ENCODE measurements at places on chromosomes 3 and 15.

GRCh38 chr3:82824491-82824890 is 1063.0 kb upstream of the GBE1 start:
- no peak for DNase-seq

GRCh38 chr3:125585595-125586223 is 9.6 kb downstream of the OSBPL11 start:
- no peak for DNase-seq

GRCh38 chr3:32146746-32147211 is 40.4 kb downstream of the GPD1L start:
- no peak for DNase-seq

GRCh38 chr3:81955878-81956277 is 194.4 kb upstream of the GBE1 start:
- DNase-seq, result no peak

DNA sequence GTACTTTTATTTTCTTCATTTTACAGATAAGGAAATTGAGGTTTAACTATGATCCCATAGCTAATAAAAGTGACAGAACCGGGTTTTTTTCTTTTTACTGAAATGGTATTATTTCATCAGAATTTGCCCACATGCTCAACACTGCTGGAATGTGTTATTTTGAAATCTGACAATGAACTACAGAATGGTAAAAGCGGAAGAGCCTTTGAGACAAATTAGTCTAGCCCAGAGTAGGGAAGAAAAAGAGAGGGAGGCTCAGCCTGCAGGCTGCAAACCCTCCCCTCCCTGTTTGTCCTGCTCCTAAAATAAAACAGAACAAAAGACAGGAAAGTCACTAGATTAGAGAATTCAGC is 100.3 kb upstream of the LIPC start:
- no peak for DNase-seq

DNA sequence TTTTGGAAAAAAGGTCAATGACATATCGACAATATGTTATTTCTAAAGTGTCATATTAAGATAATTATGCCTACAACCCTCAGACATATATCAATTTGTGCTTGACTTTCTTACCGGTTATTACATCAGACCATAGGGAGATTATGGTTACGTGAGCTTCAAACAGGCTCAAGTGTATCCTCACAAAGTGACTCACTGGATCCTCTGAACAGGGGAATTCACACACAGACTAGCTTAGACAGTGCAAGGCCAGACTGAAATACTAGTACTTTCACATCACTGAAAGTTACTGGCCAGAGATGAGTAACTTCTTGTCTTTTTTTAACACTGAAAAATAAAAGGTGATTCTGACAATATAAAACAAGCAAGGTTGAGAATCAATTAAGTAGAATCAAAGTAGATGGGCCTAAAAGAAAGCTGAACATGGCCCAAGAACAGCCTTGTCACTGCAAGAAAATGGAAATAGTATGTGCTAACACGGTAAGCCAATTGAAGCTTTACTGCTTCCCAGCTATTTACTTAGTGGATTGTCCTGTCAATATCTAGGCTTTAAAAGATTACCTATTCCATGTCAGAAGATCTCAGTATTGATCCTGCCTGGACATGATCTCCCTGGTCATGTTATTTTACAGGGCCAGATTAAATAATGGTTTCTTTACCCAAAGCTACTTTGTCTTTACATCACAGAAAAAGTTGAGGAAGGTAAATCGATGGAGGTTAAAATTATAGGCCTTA is 848.6 kb downstream of the ROBO1 start:
- DNase-seq, result no peak

GRCh38 chr3:71468311-71469137 is 115.0 kb downstream of the FOXP1 start:
- DNase-seq, result no peak

DNA sequence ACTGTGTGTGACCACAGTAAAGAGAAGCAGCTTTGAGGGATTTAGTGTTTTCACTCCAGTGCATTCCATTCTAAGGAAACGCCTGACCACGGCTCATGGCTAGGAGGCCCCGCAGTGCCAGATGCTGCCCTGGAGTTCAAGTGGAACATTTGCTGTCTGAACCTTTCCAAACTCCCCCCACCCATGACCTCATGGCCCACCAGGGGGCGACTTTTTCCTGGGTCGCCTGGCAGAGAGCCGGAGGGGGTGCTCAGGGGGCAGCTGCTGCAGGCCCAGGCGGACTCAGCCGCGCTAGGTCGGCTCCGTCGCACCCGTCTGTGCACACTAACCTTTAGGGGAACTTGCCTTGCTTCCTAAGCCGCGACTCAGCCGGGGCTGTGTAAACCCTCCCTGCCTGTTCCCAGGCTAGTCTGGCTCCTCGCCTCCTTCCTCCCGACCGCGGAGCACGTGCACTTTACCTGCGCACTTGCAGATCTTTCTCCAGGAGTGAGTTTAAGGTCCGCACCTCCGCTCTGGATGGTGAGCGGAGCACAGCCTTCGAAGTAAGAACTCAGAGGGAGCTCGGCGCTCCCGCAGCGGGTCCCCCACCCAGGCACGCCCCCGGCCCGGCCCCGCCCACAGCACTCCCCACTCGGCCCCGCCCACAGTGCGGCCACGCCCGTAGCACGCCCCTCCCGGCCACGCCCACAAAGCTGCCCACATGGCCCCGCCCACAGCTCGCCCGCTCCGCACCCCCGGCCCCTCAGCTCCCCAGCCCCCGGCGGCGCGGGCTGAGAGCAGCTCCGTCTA is at the start of gene OCA2:
TSS of gene OCA2 (minus strand) at position 550 of the 789 bp plus-strand sequence. CDS start 17,441 bp downstream, outside the sequence.
- DNase-seq, result peak; percentile 40

- DNase-seq, result no peak
Observed at GRCh38 chr15:98196371-98196770, 235.9 kb downstream of the ARRDC4 start.

GRCh38 chr3:100850701-100851100 is 141.4 kb downstream of the TFG start:
- no peak for DNase-seq

- no peak for DNase-seq
Observed at GRCh38 chr3:59660852-59661625, 611.2 kb upstream of the CFAP20DC start.

- DNase-seq, result no peak
Observed at GRCh38 chr3:72189339-72189738, 404.4 kb upstream of the PROK2 start.

DNA sequence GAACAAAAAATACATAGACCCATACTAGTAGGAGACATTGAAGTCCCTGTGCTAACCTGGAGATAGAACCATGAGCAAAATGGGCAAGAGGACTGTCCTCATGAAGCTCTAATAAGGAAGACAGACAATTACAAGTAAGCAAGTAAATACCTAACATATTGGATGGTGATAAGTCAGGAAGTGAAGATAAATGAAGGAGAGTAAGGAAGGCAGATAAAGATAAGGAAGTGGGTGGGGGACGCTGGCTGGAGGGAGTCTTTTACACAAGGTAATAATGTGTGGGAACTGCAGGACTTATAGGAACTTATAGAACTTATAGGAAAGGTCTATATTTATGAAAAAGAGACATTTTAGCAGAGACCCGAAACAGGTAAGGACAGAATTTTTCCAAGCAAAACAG is 148.9 kb upstream of the ABI3BP start:
- DNase-seq, result no peak

- no peak for DNase-seq
Observed at GRCh38 chr3:95177096-95177495, 1114.2 kb downstream of the NSUN3 start.

- DNase-seq, result no peak
Observed at GRCh38 chr3:121809249-121809648, 25.6 kb downstream of the IQCB1 start.

- no peak for DNase-seq
Observed at GRCh38 chr15:68909601-68910100, 20.7 kb upstream of the SPESP1 start.

DNA sequence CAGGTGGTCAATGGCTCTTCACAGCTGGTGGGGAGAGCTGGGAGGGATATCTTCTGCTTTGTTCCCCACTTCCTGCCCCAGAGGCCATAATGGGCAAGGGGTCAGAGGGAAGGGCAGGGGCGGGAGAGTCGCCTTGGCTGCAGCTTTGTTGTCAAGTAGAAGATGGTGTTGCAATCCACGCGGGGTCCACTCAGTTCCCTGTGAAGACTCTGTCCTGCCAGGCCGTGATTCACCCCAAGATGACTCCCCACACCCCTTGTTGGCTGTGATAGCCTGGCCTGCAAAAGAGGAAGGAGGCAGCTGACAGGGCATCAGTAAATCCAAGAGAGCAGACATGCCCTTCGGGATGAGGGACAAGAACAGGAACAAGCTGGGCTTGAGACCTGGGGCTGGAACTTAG is 6.9 kb downstream of the GALNT15 start:
- no peak for DNase-seq

- DNase-seq, result no peak
Observed at GRCh38 chr3:66383023-66383422, 117.8 kb downstream of the LRIG1 start.

Data from CD4-positive, alpha-beta T cell (primary cell).